Astrocyte (in vitro differentiated cells and primary cell): ENCODE measurements at places on chromosomes 11 and 22.

DNA sequence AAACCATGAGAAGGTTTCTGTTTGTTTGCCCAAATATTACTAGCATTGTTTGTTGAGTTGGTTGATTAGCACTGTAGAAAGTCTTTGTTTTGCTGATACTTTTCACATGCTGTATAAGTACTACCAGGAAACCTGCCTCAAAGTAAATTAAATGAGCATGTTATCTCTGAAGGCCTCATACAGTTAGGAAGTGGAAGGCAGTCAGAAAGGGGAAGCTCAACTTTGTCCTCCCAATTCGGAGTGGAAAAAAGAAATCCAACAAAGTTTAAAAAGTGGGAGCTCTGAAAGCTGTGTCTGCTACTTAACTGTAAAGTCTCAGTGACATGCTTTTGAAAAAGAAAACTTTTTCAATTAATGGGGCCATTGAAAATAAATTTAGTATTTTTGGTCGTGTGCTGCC is 188.3 kb upstream of the BLID start:
- no peak for DNase-seq
- no peak overlapping the region for H3K4me3 ChIP-seq
- H3K36me3 ChIP-seq, result no peaks in the 10 kb centered on the region

- H3K36me3 ChIP-seq, result no peaks in the 10 kb centered on the region
- no peak overlapping the region for H3K27ac ChIP-seq
- H3K4me1 ChIP-seq, result no peaks in the 10 kb centered on the region
- H3K27me3 ChIP-seq, result no peaks in the 10 kb centered on the region
- no peak for DNase-seq
- no peak overlapping the region for H3K4me3 ChIP-seq
Measured at GRCh38 chr22:46129390-46130041, 20.8 kb upstream of the PPARA start.

DNA sequence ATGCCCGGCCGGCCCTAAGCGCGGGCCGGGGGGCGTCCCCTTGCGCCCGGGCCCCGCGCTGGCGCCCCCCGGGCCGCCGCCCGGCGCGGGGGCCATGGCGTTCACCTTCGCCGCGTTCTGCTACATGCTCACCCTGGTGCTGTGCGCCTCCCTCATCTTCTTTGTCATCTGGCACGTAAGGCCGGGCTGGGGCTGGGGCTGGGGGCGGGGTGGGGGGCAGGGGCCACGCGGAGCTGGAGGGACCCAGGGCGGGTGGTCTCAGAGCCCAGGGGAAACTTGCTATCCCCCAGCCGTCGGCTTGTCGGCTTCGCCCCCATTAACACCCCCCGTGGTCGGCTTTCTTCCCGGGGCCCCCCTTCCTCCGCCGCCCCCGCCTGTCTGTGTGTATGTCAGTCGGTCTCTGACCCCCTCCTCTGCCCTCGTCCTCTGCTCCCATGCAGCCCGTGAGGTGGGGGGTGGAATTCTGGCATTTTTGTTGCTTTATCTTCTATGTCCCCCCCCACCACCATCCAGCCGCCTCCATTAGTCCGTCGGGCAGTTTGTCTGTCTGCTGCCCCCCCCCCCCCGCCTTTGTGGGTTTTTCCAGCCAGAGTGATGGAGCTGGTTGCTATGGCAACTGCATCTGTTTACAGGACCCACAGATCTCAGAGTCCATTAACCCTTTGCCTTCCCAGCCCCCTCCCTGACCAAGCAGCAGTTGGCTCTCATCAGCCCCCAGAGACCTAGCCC is 552 bp downstream of the CNIH2 start:
- no peak overlapping the region for H3K4me3 ChIP-seq
- peaks cover 15% of the 10 kb centered on the region for H3K36me3 ChIP-seq
- no peak overlapping the region for H3K27ac ChIP-seq

DNA sequence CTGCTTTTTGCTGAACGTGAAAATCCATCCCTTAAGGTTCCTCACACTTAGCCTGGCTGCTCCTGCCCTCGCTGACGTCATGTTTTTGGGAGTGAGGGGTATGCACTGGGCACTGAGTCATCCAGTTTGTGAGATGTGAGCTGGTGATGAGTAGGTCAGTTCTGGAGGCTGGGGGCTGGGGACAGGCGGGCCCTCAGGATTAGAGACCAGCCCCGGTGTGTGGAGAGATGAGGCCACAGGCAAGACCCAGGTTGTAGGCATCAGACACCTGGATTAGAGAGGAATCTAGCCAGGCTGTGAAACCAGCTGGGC is 9.2 kb downstream of the KCNC1 start:
- H3K27me3 ChIP-seq, result no peaks in the 10 kb centered on the region
- H3K27ac ChIP-seq, result no peak overlapping the region
- no peaks in the 10 kb centered on the region for H3K36me3 ChIP-seq
- peaks cover 11% of the 10 kb centered on the region for H3K4me1 ChIP-seq
- H3K4me3 ChIP-seq, result no peak overlapping the region
- peak; percentile 75 for DNase-seq

DNA sequence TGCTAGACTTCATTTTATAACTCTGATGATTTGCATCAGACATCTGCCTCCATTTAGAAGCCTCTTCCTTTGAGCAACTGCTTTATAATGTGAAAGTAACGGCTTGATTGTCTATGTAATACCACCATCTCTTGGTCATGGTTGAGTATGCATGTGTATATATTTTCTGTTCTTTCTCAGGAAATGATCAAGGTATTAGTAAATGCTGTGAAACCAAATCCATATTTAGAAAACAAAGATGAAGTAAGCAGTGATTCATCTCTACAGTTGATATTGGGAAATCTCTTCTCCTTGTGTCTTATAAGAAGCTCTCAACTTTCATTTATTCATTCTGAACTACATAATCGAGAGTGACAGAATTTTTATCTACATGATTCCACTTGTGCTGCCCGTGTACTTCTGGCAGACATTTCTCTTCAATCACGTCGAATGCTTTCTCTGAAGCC is 104.6 kb upstream of the ANO3 start:
- peaks cover 23% of the 10 kb centered on the region for H3K4me1 ChIP-seq
- DNase-seq, result peak; percentile 78
- no peaks in the 10 kb centered on the region for H3K36me3 ChIP-seq
- H3K27me3 ChIP-seq, result no peaks in the 10 kb centered on the region
- H3K4me3 ChIP-seq, result no peak overlapping the region
- peak overlapping the region; percentile 42 for H3K27ac ChIP-seq

DNA sequence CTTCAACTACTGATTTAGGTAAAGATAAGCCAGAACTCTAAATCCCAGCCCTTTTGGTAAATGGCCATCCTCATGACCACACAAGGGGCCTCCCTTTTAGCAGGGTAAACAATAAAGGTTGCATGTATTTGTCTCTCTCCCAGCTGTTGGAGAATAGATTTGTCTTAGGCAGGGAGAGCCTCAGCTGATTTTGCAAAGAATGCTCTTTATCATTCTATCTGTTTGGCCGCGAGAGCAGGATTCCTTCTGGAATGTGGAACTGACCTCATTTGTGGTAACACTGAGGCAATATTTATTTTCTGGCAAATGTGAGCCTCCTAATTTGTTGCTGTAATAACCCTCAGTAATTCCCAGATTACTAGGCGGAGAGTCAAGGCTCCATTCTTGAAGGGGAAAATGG is 15.3 kb downstream of the PTS start:
- H3K4me3 ChIP-seq, result no peak overlapping the region
- no peaks in the 10 kb centered on the region for H3K27me3 ChIP-seq
- H3K4me1 ChIP-seq, result no peaks in the 10 kb centered on the region
- H3K27ac ChIP-seq, result no peak overlapping the region
- peak; percentile 97 for DNase-seq

- peaks cover 4% of the 10 kb centered on the region for H3K36me3 ChIP-seq
- H3K4me1 ChIP-seq, result peaks cover 11% of the 10 kb centered on the region
- no peaks in the 10 kb centered on the region for H3K27me3 ChIP-seq
- DNase-seq, result peak; percentile 82
- H3K4me3 ChIP-seq, result no peak overlapping the region
Measured at GRCh38 chr11:94895971-94896370, 77.4 kb downstream of the CWC15 start.

GRCh38 chr11:26044389-26044788 is 287.5 kb upstream of the ANO3 start:
- H3K4me1 ChIP-seq, result no peaks in the 10 kb centered on the region
- no peak overlapping the region for H3K4me3 ChIP-seq
- no peak for DNase-seq
- no peaks in the 10 kb centered on the region for H3K36me3 ChIP-seq

DNA sequence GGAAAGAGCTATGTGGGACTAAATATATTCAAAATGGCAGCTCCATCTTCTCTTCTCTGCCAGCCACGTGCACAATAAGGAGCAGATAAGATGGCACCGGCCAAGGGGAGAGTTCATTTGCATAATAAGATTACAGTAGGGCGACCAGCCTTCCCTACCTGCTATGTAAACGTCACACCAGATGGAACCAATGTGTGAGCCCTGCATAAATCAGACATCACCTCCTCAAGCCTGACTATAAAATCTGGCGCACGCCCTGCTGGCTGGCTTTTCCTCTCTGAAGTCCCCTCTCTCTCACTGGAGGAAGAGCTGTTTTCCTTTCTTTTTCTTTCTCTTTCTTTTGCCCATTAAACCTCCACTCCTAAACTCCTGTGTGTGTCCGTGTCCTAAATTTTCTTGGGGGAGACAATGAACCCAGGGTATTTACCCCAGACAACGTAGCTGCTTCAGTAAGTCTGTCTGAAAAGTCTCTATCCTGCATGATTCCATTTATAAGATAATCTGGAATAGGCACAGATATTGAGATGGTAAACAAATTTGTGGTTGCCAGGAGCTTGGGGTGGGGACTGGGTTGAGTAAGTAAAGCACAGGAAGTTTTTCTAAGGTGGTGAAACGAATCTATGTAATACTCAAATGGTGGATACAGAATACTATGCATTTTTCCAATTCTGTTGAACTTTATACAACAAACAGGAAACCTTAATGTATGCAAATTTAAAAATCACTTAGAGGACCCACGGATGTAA is 670.0 kb upstream of the KIRREL3 start:
- H3K36me3 ChIP-seq, result no peaks in the 10 kb centered on the region
- H3K4me1 ChIP-seq, result no peaks in the 10 kb centered on the region
- H3K4me3 ChIP-seq, result no peak overlapping the region
- no peaks in the 10 kb centered on the region for H3K27me3 ChIP-seq
- H3K27ac ChIP-seq, result no peak overlapping the region

DNA sequence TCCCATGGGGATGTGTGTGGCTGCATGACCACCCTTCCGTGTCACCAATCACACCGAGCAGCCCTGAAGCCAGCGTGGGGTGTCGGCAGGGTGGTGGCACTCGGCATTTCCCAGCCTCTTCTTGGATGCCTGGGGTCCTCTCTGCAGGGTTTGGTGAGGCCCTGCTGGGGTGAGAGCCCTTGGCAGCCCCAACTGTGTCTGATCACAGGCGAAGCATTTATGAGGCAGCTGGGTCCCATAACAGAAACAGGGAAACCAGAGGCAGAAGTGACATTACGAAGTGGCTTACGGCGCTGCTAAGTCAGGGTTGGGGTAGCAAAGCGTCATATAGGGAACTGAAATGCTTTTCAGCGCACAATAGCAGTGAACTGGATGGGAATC is 92.3 kb upstream of the SEPTIN5 start:
- peaks cover 5% of the 10 kb centered on the region for H3K27me3 ChIP-seq
- no peak overlapping the region for H3K27ac ChIP-seq
- H3K36me3 ChIP-seq, result no peaks in the 10 kb centered on the region
- H3K4me1 ChIP-seq, result no peaks in the 10 kb centered on the region

DNA sequence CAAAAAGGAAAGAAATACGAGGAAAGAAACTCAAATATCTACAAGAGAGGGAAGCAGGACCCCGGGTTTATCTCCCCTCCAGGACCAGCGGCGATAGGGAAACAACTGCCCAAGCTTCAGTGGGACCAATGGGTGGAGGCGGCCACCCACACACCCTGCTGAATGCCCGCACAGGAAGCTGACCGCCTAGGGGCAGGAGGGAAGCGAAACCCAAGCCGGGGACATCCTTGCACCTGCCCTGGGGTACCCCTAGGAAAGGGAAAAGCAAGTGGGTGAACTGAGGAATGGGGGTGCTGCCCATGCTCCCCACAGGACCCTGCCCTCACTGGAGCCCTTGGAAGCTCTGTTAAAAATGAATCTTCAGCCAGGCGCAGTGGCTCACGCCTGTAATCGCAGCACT is 27.6 kb upstream of the HMOX1 start:
- no peak overlapping the region for H3K27ac ChIP-seq
- H3K4me3 ChIP-seq, result no peak overlapping the region
- DNase-seq, result no peak

GRCh38 chr11:126405374-126405773 is 49.9 kb downstream of the ST3GAL4 start:
- H3K27ac ChIP-seq, result no peak overlapping the region
- no peaks in the 10 kb centered on the region for H3K27me3 ChIP-seq
- no peak overlapping the region for H3K4me3 ChIP-seq
- no peaks in the 10 kb centered on the region for H3K36me3 ChIP-seq
- H3K4me1 ChIP-seq, result peaks cover 8% of the 10 kb centered on the region

DNA sequence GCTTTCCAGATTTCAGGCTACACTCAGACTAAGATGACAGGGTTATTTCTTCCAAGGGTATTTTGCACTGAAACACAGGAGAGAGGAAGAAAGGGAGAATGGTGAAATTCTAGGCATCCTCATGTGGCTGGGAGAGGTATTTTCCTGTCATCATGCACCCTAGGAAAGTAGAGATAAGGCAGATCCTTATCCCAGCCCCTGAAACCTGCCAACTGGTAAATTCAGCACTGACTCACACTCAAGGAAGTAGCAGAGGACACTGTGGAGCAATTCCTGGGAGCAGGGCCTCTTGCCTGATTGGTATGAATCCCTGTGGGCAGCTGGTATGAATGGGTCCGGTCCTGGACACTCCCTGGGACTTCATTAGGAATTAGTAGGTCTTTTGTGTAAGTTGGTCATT is 37.6 kb upstream of the SLC5A1 start:
- peak; percentile 75 for DNase-seq
- H3K4me1 ChIP-seq, result peaks cover 2% of the 10 kb centered on the region
- no peak overlapping the region for H3K27ac ChIP-seq
- no peaks in the 10 kb centered on the region for H3K36me3 ChIP-seq
- H3K4me3 ChIP-seq, result no peak overlapping the region
